Panc1 (cell line): ENCODE measurements at places on chromosomes 16 and 17. TPM values are rescaled to one million over a fixed set of nuclear protein-coding genes. Genes with fewer than 3 reads are reported as not detected.

Gene TMEM235
- not detected for total RNA-seq

GRCh38 chr17:21199311-21199710, 14.7 kb downstream of the TMEM11 start:
- DNase-seq: no peak

- no peak for DNase-seq
These were observed 80.4 kb downstream of the ENGASE start for GRCh38 chr17:79154951-79155585.

DNA sequence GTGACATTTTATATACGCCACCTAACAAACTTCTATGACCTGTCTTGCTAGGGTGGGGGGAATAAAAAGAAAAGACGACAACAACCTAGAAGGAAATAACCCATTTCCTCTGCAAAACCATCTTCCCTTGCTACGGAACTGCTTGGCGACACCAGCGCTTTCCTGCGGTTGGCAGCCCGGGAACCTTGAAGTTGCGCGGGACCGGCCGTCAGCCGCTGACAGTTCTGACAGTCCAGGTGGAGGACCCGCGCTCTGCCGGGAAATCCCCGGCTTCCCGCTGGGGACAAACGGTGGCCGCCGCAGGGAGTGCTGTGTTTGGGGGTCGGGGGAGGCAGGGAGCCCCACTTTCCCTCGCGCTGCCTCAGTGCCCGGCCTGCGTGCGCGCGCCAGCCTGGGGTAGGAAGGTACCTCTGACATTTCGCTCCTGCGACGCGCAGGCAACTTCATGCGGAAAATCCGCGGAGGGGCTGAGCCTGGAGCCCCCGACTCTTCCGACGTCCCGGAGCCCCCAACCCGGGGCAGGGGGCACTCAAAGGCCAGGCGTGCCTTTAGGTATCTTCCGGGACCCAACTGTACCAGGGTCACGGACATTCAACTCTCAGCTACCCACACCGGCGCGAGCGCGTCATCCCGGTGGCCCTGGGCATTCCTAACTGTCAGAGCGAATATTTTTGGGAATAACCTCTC, 516 bp downstream of the SLC16A6 start:
- DNase-seq: no peak

DNA sequence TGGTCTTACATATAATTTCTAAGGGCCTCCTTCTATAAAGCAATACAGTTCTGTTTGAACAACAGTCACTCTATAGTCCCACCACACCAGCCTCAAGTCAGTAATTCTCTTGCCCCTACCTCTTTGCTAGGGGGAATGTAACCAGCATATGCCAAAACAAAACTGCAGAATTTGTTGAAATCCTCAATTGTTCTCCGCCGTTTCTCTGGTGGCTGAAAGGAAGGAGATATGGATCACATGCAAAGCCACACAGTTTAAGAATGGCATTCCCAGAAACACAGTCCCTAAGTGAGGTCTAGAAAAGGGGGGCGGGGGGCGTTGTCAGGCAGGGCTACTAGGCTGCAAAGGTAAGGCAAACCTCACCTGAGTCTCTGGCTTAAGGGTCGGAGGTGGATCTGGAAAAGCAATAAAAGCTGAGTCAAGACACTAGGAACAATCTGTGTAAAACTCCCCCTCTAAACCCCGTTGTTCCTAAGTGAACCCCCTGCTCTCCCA, 1.9 kb downstream of the PHF23 start:
- no peak for DNase-seq

Gene SNX20
- total RNA-seq: 0.10 TPM

DNA sequence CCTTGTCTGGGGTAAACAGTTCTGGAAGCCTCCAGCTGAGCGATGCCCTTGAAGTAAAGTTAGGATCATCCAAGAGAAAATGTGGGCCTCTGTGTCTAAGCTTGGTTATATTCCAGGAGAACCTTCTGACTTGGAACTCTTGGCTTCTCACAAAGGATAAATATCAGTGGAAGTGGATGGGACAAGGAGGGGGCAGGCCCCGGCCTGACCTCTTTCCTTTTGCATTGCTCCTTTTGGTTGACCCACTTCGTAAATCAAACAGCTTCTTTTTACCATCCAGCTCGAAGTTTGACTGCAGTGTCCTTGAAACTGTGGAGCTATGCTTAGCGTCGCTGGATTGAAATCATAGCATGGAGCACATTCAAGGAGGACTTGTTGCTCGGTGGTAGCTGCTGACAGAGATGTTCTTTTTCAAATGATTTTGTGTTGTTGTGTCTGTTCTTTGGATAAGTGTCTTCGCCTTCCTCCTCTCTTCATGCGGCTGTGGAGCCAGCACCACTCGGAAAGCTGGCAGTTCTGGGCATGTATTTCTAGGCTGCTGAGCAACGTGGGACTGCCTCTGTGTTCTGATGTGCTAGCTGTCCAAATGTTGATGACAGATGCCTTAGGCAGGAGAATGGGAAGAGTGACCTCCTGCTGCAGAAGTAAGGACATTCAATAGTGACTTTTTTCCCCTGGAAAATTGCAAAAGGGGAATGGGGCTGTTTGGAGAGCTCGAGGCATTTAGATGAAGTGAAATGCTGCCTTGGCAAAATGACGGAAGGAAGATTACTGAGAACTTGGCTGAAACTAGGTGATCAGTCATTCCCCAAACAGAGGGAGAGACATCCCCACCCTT, 4.5 kb downstream of the MINK1 start:
- DNase-seq: no peak

GRCh38 chr16:22727285-22728166, 86.4 kb upstream of the HS3ST2 start:
- no peak for DNase-seq

GRCh38 chr17:51427856-51428255, 167.5 kb downstream of the UTP18 start:
- no peak for DNase-seq

Gene GPRC5B
- total RNA-seq: 10.4 TPM

- DNase-seq: no peak
These were observed 628.5 kb downstream of the MAF start for GRCh38 chr16:78972006-78972405.

Gene KRT36
- total RNA-seq: not detected

GRCh38 chr16:21162661-21163151, 4.2 kb downstream of the LDAF1 start:
- no peak for DNase-seq

Gene SPAG5
- total RNA-seq: 152 TPM

GRCh38 chr16:16150117-16150877, 73.0 kb downstream of the ABCC6 start:
- DNase-seq: no peak

GRCh38 chr17:77701996-77702395, 256.5 kb upstream of the TNRC6C start:
- no peak for DNase-seq

Gene NPIPB6
- total RNA-seq: 1.3 TPM

GRCh38 chr16:56324406-56324805, 100.9 kb downstream of the AMFR start:
- no peak for DNase-seq

DNA sequence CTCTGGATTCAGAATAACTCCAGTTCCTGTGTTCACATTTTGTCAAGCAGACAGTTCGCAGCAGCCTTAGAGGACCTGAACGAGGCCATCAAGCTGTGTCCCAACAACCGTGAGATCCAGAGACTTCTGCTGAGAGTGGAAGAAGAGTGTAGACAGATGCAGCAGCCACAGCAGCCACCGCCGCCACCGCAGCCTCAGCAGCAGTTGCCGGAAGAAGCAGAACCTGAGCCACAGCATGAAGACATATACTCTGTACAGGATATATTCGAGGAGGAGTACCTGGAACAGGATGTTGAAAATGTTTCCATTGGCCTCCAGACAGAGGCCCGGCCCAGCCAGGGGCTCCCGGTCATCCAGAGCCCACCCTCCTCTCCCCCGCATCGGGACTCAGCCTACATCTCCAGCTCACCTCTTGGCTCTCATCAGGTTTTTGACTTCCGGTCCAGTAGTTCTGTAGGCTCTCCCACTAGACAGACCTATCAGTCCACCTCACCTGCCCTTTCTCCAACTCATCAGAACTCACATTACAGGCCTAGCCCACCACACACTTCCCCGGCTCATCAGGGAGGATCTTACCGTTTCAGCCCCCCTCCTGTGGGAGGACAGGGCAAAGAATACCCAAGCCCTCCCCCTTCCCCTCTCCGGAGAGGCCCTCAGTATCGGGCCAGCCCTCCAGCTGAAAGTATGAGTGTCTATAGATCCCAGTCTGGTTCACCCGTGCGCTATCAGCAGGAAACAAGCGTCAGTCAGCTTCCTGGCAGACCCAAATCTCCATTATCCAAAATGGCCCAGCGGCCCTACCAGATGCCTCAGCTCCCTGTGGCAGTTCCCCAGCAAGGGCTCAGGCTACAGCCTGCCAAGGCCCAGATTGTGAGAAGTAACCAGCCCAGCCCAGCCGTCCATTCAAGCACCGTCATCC, 25.9 kb downstream of the CYB561 start:
- DNase-seq: no peak

GRCh38 chr17:5526821-5527598, 40.6 kb downstream of the MIS12 start:
- peak; percentile 84 for DNase-seq

DNA sequence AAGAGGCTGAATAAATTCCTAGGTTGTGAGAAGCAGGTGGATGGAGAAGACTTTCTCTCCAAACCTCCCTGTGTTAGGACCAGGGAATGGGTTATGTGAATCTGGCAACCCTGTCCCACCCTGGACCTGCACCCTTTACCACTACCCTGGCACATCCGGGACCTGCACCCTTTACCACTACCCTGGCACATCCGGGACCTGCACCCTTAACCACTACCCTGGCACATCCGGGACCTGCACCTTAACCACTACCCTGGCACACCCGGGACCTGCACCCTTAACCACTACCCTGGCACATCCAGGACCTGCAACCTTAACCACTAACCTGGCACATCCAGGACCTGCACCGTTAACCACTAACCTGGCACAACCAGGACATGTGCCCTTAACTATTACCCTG, 207.0 kb upstream of the CACNG3 start:
- DNase-seq: no peak

DNA sequence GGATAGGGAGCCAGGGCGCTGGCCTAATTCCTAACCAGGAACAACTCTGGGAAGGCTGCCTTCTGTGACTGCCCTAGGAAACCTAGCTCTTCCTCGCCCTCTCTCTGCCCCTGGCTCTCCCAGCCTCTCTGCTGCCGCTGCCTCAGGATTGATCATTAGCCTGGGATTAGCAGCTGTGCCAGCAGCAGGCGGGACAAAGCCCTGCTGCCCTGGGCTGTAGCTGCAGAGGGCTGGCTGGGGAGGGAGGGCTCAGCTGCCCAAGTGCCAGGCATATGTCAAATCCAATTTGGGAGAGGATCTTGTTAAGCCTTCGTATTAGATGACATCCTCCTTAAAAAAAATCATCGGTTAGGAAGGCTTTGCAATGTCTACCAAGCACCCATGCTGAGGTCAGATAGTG, 144.8 kb upstream of the CCL2 start:
- DNase-seq: no peak

Gene HSD17B1
- total RNA-seq: 5.4 TPM

Gene SMPD3
- 0.77 TPM for total RNA-seq

Gene SLC12A3
- total RNA-seq: 0.15 TPM

DNA sequence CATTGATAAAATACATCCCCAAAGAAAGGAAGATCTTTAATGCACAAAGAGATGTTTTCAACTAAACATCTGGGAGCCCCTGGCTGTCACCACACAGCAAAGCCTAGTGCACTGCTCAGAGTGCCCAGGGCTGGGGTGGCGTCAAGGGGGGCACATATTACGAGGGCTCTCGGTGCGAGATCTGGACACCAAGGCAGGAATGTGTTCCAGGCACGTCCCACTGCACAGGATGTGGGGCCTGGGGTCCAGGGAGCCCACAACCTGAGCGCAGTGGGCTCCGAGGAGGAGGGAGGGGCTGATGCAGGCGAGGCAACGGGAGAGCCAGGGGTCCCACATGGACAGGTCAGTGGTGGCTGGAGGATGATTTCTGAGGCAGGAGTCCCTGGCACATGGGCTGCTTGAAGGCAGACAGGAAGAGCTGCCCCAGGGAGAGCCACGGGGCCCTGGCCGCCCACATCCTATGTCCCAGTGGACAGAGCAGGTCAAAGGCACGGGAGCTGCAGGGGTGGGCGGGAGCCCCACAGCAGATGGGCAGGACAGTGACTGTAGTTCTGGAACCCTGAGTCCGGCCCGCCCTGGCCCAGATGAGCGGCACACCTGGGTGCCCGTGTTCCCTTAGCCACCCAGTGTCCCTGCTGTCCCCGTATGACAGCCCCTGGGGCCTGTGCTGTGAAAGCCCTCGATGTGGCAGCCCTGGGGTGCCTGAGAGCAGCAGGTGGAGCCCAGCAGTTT, 56.4 kb downstream of the ZNF778 start:
- no peak for DNase-seq

DNA sequence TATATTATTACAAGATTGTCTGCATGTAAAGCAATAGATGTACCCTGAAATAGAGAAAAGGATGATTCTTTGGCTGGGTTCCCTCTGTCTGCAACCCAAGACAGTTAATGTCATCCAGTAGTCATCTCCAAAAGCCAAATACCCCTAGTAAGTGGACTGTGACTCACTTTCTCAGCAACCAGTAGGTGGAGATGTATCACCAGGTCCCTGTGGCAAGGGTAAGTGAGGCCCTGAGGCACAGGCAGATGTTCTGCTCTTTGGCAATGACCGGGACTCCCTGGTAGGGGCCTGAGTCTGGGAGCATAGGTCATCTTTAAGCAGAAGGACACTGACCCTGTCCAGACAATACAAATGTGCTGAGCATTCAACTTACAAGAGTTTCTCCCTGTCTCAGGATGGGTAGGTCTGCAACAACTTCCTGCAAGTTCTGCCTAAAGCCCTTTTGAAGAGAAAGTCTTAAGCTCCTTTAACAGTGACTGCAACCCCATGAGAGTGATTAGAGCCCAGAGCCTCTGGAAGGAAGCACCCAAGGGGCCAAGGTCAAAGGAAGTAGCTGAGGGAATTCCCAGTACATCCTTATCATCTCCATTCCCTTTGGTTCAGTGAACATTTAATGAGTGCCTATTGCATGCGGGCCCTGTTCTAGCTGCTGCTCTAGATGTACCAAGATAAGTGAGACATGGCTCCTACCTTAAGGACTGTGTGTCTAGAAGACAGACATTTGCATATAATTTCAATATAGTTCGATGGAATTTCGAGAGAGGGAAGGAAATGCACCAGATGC, 31.9 kb downstream of the PMP22 start:
- no peak for DNase-seq

DNA sequence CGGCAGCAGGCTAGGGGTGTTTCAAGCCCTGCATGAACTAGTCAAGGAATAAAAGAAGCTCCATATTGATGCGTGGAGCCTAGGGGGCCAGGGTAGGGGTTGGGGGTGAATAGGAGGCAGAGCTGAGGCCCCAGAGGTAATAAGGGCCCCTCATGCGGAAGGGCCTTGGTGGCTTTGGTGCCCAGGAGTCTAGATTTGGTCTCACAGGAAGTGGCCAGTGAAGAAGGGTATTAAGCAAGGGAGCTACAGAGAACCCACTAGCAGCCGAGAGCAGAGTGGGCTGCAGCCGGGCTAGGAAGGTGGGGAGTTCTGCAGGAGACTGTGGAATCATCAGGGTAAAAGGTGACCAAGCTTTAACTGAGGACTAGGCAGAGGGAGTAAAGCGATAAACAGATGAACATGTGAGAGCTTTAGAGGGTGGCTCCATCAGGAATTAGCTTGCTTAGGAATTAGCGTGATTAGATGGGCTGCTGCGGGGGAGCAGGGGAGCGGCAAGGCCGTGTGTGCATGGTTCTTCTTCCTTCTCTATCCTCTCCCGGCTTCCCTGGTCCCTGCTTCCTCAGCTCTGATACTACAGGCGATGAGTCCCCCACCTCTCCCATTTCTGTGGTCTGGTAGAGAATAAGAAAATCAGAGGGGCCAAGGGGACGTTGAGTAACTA, 9.8 kb downstream of the GNGT2 start:
- DNase-seq: no peak
